ENCODE measurements at places on chromosomes 3 and 15.

DNA sequence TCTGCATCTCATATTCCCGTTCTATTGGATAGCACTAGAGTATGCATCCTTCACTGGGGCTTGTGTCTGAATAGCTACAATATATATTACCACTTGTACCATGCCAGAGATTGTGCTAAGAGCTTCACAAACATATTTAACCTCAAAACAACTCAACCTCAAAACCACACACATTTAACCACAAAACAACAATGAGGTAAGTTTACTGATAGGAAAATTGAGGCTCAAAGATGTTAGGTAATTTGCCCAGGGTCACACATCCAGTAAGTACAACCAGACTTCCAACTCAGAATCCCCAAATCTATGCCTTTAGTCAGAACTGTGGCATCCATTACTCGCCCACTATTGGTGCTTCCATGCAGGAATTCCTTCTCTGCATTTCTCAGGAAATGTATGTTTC is 220.0 kb downstream of the FAM43A start:
- DNase-seq, result no peak

DNA sequence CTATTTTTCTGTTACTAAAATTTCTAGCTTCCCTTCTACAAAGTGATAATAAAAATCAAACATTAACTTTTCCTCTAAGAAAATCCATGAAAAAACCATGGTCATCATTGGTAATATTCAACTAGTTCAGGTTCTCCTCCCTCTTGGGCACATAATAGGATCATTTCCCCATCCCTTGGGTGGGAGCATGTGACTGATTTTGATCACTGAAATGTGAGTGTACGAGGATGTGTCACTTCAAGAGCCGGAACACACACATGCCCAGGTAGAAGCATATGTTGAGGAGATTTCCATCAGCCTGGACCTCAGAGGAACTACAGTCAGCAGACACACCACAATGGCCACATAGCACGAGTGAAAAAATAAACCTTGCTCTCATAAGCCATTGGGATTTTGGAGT is 36.1 kb downstream of the AP3S2 start:
- DNase-seq, result no peak

GRCh38 chr3:33134026-33134625 is 20.3 kb downstream of the CRTAP start:
- no peak for DNase-seq

GRCh38 chr3:4504340-4505261 is 11.5 kb downstream of the ITPR1 start:
- peak; percentile 67 for DNase-seq

DNA sequence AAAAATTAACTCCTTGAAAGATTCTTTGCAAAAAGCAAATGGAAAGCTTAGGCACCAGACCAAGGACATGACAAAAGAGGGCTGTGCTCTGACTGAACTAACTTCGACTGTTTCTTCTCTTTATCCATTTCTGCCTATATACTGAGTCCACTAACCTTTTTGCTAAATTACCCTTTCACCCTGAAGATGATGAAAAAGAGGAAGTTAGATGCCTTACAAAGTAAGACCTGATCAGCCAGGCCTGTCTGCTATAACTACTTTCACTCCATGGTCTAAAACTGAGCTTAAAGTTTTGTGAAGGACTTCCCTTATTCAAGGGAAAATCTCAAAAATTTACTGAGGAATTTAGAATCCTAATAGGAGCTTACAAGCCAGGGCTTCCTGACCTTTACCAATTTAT is 6.2 kb upstream of the IGSF10 start:
- no peak for DNase-seq

DNA sequence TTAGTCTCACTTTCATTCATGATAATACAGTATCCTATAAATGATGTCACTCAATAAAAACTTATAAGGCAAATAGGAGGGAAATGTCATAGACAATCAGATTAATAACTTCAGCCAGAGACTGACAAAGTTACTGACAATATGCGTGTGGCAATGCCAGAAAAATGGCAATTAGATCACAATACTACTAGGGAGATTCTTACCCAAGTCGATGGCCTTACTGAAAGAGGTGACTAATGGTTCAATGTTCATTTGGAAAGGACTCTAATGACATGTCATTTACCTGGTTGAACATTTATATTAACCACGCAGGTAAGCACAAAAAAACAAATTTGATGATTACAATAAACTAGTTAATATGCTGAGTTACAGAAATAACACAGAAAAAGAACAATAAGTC is 45.9 kb upstream of the WDR5B start:
- DNase-seq, result no peak

DNA sequence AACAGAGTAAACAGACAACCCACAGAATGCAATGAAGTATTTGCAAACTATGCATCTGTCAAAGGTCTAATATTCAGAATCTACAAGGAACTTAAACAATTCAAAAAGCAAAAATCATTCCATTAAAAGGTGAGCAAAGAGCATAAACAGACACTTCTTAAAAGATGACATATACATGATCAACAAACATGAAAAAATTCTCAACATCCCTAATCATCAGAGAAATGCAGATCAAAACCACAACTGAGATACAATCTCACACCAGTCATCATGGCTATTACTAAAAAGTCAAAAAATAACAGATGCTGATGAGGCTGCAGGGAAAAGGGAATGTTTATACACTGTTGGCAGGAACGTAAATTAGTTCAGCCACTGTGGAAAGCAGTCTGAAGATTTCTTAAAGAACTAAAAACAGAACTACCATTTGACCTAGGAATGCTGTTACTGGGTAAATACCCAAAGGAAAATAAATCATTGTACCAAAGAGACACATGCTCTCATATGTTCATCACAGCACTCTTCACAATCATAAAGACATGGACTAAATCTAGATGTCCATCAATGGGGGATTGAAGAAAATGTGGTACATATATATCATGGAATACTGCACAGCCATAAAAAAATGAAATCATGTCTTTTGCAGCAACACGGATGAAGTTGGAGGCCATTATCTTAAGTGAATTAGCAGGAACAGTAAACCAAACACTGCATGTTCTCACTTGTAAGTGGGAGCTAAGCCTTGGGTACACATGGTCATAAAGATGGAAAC is 393.3 kb upstream of the CBLB start:
- DNase-seq, result no peak

GRCh38 chr3:83453056-83453455 is 1505.7 kb upstream of the CADM2 start:
- no peak for DNase-seq

GRCh38 chr3:196143708-196144382 is 62.0 kb upstream of the TFRC start:
- DNase-seq, result no peak

DNA sequence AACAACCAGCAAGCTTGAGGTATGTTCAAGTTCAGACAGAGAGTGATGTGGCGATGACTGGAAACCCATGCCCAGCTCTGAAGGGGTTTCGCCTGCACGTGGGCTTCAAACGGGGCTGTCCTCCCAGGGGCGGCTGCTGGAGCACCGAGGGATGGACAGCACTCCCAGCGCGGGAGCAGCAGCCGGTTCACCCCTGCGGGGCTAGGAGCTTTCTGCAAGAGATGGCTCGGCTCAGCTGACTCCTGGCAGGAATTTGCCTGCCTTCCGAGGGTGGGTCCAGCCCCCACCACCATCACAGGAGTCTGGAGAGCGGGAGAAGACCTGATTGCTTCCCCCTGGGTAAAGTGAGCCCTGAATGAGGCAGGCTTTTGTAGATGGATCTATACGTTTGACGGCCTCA is 66.9 kb downstream of the ASB7 start:
- no peak for DNase-seq

DNA sequence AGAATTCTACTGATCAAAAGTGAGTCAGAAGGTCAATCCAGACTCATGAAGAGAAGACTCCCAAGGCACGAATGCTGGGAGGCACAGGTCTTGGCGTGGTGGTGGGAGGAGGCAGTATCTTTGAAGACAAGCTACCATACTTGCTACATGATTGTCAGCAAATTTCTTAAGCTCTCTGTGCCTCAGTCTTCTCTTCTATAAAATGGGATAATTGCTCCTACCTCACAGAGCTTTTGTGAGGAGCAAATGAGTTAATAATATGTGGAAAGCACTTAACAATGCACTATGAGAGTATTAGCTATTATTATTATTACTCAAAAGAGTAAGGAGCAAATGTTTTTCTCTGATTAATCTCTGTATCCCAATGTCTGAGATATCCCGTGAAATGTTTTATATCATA is 36.2 kb downstream of the EHD4 start:
- DNase-seq, result no peak

GRCh38 chr3:55647670-55648069 is 160.6 kb upstream of the WNT5A start:
- DNase-seq, result no peak

DNA sequence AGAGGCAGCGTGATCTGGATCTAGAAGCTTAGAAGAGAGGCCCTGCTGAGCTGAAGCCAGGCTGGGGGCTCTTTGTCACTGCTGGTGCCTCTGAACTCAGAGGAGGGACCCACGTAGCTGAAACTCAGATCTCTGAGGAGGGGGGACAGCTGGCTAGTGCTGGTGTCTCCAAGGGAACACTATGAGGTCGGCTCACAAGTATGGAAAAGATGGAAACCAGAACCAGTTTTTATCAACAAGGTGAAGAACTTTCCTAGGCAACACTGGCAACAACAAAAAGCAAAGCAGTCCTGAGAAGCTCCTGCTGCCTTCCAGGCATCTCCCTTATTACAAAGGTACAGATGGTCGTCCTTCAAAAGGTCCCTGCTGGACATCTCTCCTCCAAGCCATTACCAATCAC is 27.0 kb upstream of the FSTL1 start:
- no peak for DNase-seq

- no peak for DNase-seq
Measured at GRCh38 chr15:77846986-77847385, 214.3 kb upstream of the LINGO1 start.

- no peak for DNase-seq
Measured at GRCh38 chr15:73865379-73865778, 8.0 kb upstream of the TBC1D21 start.

DNA sequence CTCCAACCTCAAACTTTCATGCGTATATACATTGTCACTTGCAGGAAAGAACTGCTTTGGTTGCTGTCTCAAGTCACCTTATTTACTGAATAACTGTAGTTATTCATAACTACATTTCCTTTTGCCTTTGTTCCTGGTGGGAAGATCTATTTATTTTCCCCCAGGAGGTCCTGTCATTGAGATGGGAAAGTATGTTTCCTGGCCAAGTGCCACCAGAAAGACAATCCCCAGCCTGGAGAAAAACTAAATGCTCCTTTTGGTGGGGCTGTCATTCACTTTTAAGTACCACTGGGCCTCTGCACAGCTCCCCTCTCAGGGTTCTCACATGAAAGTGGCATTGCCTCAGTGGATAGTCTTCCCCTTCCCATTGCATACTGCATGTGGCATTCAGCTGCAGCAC is 59.8 kb downstream of the LRRC3B start:
- no peak for DNase-seq

DNA sequence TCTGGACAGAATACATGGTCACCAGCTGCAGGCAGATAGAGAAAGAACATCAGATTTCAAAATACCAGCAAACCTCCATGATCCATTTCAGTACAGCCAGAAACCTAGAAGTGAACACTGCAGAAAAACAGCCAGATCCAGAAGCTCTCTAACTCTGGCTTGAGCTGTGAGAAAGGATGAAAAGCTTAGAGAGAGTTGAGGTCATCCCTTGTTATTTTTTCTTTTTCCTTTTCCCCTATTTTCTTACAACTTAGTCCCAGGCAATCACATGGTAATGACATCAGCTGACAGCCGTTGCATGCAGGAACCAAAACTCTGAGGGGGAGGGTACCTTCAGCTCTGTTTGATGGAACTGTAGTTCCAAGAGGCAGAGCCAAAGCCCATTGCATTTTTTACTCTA is 113.2 kb downstream of the TCF12 start:
- no peak for DNase-seq

DNA sequence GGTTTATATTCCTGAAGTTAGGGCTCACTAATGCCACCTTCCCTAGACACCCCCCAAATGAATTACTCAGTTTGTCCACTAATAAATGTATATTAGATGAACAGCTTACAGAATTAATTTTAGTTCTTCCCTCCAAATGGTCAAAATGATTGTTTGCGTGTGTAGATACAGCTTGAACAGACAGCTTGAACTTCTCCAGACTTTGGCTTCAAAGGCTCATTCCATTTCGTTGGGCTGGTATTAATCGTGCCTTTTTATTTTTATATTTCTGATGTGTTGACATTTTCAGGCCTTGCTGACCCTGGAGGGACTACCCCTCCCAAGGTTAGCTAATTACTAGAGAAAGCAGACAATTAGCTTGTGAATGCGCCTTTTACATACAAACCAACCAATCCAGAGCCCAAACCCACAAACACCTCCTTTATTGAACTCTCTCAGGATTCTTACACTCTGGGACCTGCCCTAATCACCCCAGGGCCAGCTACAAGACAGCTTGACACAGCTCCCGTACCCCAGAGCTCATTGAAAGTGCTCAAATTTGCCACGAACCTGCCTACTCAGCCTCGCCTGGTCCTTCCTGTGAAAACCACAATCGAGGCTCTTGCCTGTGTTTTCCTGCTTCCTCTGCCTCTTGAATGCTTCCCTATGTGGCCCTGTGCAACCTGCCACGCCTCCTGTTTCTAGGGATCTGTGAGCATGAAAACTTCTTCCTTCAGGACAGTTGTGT is 40.3 kb downstream of the RPL22L1 start:
- DNase-seq, result no peak

GRCh38 chr3:171986176-171986575 is 53.2 kb upstream of the FNDC3B start:
- no peak for DNase-seq
